ENCODE measurements at places on chromosomes 12 and 14. TPM values are rescaled to one million over a fixed set of nuclear protein-coding genes. Genes with fewer than 3 reads are reported as not detected.
A peak's percentile ranks its signal among the peaks of the same experiment; 100 is the strongest.

DNA sequence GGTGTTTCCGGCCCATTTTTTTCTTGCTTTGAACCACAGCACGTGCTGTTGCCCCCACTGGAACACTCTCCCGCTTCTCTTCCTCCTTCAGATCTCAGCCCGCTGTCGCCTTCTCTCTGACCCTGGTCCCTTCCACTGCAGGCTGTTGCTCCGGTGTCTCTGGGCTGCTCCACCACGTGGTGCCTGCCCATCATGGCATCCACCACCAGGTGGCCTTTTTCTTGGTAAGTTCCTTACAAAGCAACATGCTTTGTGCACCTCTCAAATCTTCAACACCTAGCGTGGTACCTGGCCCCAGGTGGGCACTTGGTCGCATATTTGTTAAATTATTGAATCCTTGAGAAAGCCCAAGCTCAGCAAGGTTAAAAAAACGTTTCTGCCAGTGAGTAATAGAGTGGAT lies 19.1 kb downstream of the TUNAR start:
- DNase-seq: no peak

GRCh38 chr14:77154421-77154820 lies 12.8 kb upstream of the ZDHHC22 start:
- DNase-seq: no peak

- no peak for DNase-seq
Measured at GRCh38 chr12:92365333-92365732, 219.7 kb upstream of the BTG1 start.

GRCh38 chr14:99758121-99758821 lies 34.9 kb upstream of the EML1 start:
- DNase-seq: no peak

GRCh38 chr12:45290216-45290605 lies 74.3 kb downstream of the ANO6 start:
- no peak for DNase-seq

GRCh38 chr12:90546511-90546910 lies 408.5 kb downstream of the CCER1 start:
- no peak for DNase-seq

The ARF6 gene
- polyA plus RNA-seq: 181 TPM

- DNase-seq: no peak
Measured at GRCh38 chr14:51581017-51581881, 70.5 kb upstream of the FRMD6 start.

- no peak for DNase-seq
Measured at GRCh38 chr14:68948686-68949600, 30.2 kb downstream of the ACTN1 start.

GRCh38 chr14:77142005-77142800 lies 612 bp upstream of the ZDHHC22 start:
- no peak for DNase-seq

DNA sequence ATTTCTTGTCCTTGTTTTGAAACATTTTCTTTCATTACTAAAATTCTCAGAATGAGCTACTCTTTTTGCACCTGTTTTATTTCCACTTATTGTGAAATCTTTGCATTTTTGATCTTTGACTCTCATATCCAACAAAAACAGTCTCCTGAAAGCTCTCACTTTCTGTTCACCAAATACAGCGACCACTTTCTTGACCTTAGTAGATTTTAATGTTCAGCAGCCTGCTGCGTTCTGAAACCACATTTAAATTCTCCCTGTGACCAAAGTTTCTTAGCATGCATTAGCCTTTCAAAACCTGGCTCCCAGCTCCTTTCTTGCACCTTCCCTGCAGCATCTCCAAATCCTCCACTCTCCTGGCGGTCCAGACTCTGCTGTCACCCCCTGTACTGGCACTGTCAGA lies 404.4 kb upstream of the PDE3A start:
- no peak for DNase-seq

GRCh38 chr12:120903412-120904196 lies 554 bp downstream of the SPPL3 start:
- DNase-seq: peak; percentile 68

The PPFIA2 gene
- polyA plus RNA-seq: not detected

DNA sequence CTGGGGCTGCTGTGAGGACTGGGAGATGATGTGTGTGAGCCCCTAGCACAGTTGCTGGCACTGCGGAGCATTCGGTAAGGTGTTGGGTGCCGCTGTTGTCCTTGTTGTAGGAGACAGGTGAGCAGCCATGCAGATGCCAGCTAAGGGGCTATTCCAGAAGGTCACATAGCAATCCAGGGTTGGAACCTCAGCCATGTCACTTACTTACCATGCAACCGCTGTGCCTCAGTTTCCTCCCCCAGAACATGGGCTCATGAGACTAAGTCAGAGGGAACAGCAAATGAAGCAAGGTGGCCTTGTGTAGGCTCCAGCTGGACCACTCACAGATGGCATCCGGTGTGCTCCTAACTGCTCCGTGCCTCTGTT lies 13.2 kb downstream of the DTX1 start:
- DNase-seq: no peak

DNA sequence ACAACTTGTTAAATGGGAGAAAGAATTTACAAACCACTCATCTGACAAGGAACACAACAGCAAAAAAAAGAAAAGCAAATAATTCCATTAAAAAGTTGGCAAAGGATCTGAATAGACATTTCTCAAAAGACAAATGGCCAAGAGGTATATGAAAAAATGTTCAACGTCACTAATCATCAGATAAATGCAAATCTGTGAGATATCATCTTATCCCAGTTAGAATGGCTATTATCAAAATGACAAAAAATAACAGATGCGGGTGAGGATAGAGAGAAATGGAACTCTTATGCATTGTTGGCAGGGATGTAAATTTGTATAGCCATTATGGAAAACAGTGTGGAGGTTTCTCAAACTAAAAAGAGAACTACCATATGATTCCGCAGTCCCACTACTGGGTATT lies 29.9 kb downstream of the CYP46A1 start:
- DNase-seq: no peak

GRCh38 chr12:78951803-78952551 lies 87.4 kb downstream of the SYT1 start:
- DNase-seq: no peak

The KLHL33 gene
- 0.13 TPM for polyA plus RNA-seq

DNA sequence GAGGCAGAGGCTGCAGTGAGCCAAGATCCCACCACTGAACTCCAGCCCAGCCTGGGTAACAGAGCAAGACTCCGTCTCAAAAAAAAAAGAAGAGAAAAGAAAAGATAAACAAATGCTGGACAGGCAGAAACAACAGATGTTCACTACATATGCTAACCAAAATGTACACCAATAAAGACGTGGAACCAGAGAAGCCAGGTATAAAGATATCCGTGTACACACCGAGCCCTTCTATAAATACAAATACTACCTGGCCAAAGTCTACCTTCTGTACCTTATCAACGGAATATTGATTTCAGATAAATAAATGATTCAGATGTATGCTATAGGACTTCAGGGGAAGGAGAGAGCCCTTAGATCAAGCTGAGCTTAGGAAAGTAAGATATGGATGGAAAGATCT lies 10.8 kb upstream of the KRT8 start:
- DNase-seq: no peak

GRCh38 chr12:96513681-96514080 lies 24.3 kb downstream of the CFAP54 start:
- no peak for DNase-seq

The PYGL gene
- polyA plus RNA-seq: 1.1 TPM

DNA sequence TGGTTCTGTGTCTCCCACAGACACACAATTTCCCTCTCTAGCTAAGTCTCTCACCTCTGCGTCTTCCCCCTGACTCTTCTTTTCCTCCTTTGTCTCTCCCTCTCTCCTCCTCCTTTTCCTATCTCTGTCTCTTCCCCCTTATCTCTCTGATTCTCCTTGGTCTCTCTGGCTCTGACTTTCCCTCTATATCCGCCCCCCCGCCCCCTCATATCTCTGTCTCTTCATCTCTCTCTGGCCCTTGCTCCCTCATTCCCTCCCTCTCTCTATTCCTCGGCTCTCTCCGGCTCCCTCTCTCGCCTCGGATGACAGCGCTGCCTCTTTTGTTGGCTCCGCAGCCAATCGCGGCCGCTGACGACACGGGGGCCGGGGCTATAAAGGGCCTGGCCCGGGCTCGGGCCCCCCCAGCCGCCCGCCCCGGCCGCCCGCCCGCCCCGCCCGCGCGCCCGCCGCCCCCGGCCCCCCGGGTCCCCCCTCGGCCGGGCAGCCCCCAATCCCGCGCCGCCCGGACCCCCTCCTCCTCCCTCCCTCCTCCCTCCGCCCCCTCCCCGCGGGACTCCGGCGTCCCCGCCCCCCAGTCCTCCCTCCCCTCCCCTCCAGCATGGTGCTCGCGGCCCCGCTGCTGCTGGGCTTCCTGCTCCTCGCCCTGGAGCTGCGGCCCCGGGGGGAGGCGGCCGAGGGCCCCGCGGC lies at the start of gene GDF11:
GDF11 (plus strand) TSS at position 404 of the 687 bp plus-strand sequence; CDS start at position 599, 195 bp downstream.
- DNase-seq: peak; percentile 47

DNA sequence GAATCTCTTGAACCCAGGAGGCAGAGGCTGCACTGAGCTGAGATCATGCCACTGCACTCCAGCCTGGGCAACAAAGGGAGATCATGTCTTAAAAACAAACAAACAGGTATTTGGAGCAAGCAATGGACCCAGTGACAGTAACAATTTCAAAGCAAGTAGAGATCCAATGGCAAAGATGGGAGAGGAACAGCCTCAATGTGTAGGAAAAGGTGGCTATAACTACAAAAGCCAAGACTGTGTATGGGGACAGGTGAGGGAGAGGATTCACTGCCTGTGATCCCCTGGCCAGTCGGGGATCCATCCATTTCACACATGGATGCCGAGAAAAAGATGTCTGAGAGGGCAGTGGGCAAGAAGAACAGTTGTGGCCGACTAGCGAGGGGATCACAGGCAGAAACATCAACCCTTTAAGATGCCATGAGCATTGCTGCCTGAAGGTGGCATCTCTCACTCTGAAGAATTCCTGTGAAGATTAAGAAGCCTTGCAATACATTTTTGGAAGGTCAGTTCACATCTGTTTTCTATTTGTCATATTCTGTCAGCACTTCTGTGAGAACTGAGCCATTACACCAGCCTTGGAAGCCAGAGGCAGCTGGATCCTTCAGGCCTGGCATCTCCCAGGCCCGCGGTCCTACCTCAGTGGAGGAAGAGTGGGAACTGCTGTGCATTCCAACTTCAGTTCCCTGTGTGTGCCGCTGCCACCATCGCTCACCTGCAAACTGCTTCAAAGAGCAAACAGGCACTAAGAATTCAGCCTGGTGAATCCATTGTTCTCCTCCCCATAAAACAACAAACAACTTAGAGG lies 54.5 kb upstream of the FRS2 start:
- peak; percentile 14 for DNase-seq

The NUMB gene
- 52.0 TPM for polyA plus RNA-seq

GRCh38 chr12:52942066-52942900 lies 6.6 kb upstream of the KRT18 start:
- no peak for DNase-seq

DNA sequence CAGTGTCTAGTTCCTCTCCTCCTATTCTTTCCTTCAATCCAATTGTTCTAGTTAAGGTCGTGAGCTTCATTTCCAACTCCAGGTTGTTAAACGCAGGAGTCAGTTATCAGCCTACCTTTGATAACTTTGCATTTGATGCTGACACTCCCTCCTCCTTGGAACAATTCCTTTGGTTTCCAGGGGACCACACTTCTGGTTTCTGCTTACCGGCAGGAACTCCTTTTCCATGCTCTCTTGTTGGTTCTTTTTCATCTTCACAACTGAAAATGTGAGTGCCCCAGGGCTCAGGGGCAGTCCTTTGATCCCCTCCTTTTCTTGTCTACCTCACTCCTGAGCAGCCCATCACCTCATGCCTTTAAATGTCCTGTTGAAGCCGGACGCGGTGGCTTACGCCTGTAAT lies 5.0 kb downstream of the EEF1AKMT3 start:
- DNase-seq: no peak

DNA sequence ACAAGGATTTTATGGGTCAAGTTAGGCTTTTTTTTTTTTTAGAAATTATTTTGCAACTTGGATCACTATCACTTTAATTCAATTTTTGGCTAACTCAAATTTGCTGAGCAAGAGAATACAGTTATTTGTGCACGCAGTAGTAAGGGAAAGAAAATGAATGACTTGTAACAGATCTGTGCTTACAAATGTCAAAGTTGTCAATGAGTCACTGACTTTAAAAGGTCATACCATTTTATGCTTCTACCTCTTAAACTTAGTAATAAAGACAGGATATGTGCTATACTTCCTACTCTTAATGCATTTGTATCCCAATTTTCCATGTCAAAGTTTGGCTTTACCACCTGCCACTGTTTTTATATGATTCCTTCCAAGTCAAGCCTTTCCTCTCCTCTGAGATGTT lies 131.1 kb upstream of the FBXO33 start:
- no peak for DNase-seq

DNA sequence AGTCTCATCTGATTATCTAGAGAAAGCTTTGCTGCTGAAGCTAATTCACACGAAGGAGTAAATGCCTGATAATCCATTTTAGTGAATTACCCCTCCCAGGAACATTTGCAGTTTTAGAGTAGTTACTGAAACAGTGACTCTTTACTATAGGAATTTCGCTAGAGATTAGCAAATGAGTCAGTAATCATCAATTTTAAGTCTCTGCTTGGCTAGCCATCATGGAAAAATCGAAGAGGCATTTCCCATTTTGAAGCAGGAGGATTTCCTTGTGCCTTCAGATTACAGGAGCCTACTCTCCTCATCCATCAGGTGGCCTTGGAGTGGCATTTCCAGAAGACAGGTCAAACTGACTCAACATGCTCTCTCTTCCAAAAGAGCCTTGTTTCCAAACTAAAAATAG lies 154.5 kb downstream of the EGLN3 start:
- no peak for DNase-seq

The LTBP2 gene
- polyA plus RNA-seq: 0.25 TPM

DNA sequence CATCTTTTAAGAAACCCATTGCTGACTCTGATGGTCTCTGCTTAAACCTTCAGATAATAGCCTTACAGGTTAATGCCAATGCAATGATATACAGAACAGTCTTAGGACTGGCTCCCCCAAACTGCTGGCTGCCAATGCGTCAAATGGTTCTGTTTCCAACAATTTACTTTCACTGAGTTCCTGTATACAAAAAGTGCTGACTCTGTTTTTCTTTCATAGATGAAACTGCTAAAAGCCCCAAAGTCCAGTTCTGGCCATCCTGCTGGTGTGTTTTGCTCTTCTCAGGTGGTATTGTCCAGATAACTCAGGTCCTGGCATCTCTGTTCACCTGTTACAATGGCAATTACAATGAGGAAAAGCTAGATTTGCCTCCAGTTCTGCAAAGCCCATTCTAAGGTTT lies 326.9 kb downstream of the GRIN2B start:
- no peak for DNase-seq

- no peak for DNase-seq
Measured at GRCh38 chr14:93943052-93943451, 15.9 kb downstream of the FAM181A start.

DNA sequence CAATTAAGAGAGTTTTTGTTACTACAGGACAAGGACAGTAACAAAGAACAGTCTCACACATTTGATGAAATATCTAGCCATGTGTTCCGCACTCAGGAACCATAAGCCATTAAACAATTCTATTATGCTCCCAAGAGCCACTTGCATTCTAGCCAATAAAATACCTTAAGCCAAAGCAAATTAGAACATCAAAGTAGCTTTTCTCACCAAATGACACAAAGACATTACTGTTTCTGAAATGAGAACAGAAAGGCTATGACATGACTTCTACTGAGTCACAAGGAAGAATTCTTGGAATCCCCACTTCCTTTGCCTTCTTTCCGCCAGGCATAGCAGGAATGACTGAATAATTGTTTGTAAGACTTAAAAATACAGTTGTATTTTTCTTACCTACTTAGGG lies 445.8 kb downstream of the ATP23 start:
- no peak for DNase-seq

GRCh38 chr14:58797010-58797429 lies 159.3 kb downstream of the DACT1 start:
- no peak for DNase-seq

- no peak for DNase-seq
Measured at GRCh38 chr12:84912198-84913128, at the start of gene SLC6A15. Gene SLC6A15, minus strand, starts transcription at chr12:84912799. Its CDS starts 20,679 bp downstream, at chr12:84892120.
